Liver (tissue), 10 donors: ENCODE measurements at places on chromosomes 1 and 21.

GRCh38 chr1:171254859-171255258 is 6.6 kb downstream of the FMO1 start:
- no peak for DNase-seq

GRCh38 chr1:44406737-44407429 is 1.8 kb downstream of the RNF220 start:
- no peak for DNase-seq

DNA sequence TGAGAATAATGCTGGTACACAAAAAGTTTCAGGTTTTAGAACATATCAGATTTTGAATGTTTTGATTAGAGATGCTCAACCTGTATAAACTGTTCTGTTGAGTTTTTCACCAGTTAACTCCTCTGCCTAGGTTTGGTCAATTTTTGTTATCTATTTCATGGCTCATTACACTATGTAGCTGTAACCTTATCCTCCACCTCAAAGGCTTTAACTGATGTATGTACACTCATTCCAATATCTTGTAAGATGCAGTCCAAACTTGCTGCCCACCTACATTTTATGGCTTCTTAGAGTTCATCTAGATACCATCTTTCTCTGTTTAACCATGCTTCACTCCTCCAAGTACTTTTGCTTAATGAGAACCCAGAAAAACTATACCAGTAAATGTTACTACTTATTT is 107.8 kb downstream of the EIF4G3 start:
- no peak for DNase-seq

DNA sequence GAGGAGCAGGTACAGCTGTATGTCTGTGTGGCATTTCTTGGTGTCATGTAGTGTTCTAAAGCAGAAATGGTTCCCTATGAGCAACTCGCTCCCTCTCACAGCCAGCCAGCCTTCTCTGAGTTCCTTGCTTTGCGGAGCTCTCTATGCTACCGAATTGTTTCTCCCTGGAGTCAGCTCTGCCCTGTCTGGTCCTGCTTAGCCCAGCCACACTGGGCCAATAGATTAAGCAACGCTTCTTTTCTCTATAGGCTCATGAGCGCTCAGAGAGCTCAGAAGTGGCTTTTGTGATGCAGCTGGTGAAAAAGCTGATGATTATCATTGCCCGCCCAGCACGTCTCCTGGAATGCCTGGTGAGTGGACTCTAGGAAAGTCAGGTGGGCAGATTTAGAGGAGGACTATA is 113.1 kb downstream of the PIK3R3 start:
- no peak for DNase-seq

DNA sequence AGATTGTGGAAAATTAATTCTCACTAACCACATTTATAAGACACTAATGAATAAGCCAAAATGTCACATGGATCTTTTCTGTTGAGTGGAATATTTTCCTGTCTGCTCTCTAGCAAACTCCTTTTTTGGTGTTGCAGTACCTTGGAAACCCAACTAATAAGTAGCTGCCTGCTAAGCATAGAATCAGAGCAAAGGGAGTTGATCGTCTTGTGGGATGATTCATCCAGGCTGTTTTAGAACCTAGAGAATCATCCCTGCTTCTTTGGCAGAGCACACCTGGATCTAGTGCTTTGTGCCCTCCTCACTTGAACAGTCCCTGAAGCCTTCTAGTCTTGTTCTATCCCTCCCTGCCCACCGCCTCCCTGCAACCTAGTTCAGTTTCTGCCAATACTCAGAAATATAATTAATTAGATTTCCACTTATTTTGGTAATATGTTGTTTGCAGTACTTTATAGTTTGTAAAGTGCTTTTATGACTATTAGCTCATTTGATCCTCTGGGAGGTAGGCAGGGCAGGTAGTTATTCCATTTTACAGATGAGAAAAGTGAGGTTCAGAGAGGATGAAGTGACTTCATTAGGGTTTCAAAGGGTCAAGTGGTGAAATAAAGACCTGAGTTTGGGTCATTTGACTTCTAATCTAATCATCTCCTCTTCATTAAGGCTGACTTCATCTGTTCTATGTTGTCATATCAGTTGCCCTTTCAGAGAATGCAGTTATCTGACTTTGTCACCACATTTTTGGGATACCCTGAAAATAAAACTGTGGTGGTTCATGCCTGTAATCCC is 2.5 kb downstream of the AGO4 start:
- no peak for DNase-seq

DNA sequence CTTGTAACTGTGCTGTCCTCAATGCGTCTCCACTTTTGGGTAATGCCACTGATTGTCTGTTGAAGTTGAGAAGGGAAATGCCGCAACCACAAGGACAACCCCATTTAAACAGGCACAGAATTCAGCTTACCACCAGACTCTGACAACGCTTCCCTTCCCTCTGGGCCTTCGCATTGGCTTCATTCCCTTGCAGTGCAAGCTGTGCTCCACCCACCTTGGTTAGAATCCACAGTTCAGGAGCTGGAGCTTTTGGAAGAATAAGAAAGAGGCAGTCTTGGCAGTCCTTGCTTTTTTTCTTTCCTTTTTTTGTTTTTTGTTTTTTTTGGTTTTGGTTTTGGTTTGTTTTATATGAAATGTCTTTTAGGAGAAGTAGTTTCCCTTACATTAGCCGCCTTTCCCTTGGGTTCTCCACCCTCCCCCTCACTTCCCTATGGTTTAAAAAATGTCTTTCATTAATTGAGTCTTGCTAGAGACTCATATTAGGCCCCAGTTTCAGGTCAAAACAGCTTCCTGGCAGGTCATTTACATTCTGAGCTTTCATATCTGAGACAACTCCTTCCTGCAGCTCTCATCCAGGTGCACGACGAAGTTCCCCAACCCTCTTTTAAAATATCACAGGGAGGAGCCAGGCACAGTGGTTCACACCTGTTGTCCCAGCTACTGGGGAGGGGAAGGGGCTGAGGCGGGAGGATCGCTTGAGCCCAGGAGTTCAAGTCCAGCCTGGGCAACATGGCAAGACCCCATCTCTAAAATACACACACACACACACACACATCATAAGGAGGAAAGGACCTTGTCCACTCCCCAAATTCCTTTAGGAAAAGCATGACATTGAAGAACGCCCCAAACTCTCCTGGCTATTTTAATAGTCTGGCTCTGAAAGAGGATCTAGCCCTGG is 20.7 kb upstream of the LAX1 start:
- no peak for DNase-seq

- no peak for DNase-seq
These were observed 14.8 kb upstream of the TMEM240 start for GRCh38 chr1:1554926-1555915.

DNA sequence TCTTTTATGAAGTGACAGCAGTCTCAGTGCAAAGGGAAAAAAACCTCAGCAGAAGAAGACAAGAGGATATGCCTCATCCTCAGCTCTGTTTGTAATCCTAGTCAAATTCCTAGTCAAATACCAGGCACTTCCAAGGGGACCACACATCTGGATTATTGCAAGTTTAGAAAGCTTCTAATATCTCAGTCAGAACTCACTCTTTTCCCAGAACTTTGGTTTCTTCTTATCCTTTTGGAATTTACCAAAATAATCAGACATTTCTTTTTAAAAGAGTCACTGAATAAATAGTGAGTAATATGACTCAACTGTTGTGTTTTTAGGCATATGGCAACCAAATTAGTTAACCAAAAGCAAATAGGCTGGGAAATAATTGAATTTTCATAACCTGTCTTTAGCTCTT is 47.8 kb downstream of the PRRX1 start:
- DNase-seq = no peak

DNA sequence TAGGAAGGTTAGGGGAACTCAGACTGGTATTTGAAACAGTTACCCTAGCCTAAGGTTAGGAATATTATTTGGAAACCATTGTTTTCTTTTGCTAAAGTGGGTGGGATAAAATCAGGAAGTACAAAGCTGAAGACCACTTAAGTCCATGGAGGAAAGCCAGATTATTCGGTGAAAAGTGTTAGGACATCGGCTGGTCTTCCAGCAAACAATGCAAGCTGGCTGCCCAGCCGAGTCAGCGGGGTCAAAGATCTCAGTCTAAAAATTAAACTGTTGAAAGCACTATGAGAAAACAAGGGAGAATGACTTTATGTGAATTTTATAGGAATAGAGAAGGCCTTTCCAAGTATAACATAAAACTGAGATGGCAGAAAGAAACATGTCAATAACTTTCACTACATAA is 231.7 kb downstream of the KCNJ6 start:
- no peak for DNase-seq

GRCh38 chr1:227447531-227447990 is 115.8 kb upstream of the ZNF678 start:
- no peak for DNase-seq

DNA sequence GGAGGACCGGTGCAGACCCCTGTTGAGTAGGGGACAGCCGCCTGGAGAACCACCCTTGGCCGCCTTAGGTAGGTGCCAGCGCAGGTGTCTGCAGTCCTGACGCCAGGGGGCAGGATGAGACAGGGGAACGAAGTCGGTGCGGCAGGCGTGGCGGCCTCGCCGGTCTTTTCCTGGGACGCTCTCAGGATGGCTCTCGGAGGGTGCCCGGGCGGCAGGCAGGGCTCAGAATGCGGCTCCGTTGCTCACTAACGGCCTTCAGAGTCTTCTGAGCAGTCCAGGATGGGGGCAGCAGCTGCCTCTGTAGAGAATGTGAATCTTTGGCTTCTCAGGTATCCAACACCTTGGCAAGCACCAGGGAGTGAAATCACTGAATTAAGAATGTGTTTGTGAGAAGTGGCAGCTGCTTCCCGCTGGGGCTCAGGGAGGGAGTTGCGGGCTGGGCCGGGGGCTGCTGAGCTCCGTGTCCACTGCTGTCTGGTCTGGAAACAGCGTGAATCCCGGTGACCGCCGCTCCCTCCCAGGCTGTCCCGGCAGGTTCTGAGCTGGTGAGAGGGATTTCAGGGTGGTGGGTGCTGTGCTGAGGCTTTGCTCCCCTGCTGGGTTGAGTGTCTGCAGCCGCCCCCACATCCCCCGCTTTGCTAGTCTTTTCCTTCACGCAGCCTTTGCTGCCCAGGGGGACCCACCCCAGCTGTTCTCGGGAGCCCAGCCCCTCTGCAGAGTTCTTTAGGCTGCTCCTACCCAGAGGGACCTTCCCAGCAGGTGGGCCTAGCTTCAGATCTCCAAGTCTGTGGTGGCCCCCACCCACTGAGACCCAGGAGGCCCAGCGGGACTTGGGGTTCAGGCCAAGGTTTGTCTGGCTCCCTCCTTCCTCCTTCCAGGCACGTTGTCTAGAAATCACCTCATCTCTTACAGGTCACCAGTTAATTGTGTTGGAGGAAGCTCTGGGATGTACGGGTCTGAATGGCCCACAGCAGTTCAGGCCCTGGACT is 11.1 kb upstream of the C1orf174 start:
- DNase-seq = peak; percentile 68

GRCh38 chr1:154813300-154813816 is 56.7 kb downstream of the KCNN3 start:
- no peak for DNase-seq

GRCh38 chr1:153832293-153832692 is 57.1 kb downstream of the SLC27A3 start:
- no peak for DNase-seq

DNA sequence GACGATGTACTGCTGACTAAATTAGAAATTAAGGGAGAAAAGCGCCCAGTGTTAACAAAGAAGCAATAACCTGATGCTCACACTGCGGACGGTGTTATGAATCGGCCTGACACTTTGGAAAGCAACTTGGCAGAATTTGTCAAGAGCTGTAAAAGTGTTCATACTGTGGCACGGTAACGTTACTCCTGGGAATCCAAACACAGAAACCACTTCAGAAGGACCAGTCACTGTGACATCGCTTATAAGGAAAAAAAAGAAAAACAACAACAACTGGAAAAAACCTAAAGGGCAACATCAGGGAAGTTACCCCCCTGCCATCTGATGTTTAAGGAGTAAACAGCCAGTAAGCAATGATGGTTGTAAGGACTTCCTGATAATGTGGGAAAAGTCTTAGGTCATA is 27.7 kb downstream of the CAPZB start:
- no peak for DNase-seq

GRCh38 chr1:9233241-9233941 is 1.2 kb upstream of the H6PD start:
- no peak for DNase-seq

DNA sequence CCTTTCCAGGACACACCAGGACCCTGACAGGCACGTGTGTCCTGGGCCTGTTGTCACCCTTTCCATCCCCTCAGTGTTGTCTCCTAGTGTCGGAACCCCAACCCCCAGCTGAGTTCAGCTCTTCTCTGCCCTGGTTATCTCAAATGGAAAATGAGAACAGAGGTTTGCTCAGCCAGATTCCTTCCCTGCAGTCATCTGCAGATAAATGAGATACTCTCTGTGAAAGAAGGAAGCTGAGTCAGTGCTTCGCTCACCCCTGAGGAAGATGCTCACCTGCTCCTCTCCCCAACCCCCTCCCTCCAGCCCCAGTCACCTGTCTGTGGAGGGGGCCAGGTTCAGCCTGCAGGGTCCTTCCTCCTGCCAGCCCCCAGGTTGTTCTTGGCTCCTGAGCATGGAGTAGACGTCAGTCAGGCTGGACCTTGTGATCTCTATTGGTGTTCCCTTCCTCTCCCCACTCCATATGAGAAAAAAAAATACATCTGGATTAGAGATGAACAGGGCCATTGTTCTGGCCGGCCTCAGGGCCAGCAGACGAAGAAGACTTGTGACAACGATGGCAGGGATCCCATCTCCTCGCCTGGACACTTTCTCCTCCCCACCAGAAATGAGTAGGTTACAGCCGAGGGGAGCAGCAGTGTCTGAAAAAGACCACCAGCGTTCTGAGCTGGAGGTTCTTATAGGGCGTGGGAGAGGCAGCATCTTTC is 20.9 kb downstream of the PHGDH start:
- DNase-seq = no peak

DNA sequence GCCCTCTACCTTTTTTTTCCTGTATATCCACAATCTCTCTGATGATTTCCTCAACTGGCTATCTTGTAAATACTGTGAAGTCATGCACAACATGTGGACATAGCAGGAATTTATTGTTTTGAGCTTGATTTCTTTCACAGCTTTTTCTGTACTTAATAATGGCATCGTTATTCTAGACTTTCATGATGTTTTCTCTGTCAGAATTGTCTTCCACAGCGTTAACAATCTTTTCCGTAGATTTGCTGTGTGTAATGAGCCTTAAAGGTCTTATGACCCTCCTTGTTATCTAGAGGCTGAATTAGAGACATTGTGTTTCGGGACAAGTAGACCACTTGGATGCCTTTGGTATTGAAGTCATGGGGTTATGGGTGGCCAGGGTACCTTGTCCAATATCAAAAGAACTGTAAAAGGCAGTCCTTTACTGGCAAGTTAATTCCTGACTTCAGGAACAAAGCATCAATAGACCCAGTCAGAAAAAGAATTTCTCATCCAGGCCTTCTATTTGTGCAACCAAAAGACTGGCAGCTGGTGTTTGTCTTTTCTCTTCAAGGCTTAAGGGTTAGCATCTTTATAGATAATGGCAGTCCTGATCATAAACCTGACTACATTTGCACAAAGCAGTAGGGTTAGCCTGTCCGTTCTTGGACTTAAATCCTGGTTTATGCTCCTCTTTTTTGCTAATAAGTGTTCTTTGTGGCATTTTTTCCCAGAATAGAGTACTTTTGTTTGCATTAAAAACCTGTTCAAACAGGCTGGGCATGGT is 30.1 kb upstream of the CHAF1B start:
- no peak for DNase-seq

- DNase-seq = no peak
These were observed 487.3 kb upstream of the PTBP2 start for GRCh38 chr1:96234299-96234698.
